ENCODE measurements at places on chromosomes 3 and 15. TPM values are rescaled to one million over a fixed set of nuclear protein-coding genes. Genes with fewer than 3 reads are reported as not detected.

CEMIP gene
- 0.91 TPM for total RNA-seq

GREM1 gene
- not detected for total RNA-seq

PXK gene
- total RNA-seq, result 41.3 TPM

SCAP gene
- total RNA-seq, result 77.1 TPM

SLC27A2 gene
- total RNA-seq, result 30.0 TPM

PPP1R14D gene
- not detected for total RNA-seq

CX3CR1 gene
- 2.1 TPM for total RNA-seq

SLC30A4 gene
- total RNA-seq, result 2.2 TPM

ATP13A5 gene
- total RNA-seq, result not detected

ARGFX gene
- not detected for total RNA-seq

PPP4R2 gene
- 77.6 TPM for total RNA-seq

VEPH1 gene
- not detected for total RNA-seq

XIRP1 gene
- total RNA-seq, result 0.11 TPM

SLC28A1 gene
- total RNA-seq, result not detected

Data from T-helper 2 cell treated with Interferon-gamma antibody and Interleukin-4, amounts not matched to agents 100 ng/mL and 5 ng/mL, for 36 hours (primary cell).